ENCODE measurements at places on chromosomes 1 and 21. TPM values are rescaled to one million over a fixed set of nuclear protein-coding genes. Genes with fewer than 3 reads are reported as not detected.

PALMD gene
- polyA plus RNA-seq: 106 TPM

CLDN8 gene
- not detected for polyA plus RNA-seq

ILDR2 gene
- polyA plus RNA-seq: 3.8 TPM

WNT4 gene
- polyA plus RNA-seq: 10.3 TPM

CSRP1 gene
- 37.0 TPM for polyA plus RNA-seq

HSD11B1 gene
- polyA plus RNA-seq: not detected

RGS7 gene
- polyA plus RNA-seq: not detected

CFHR1 gene
- not detected for polyA plus RNA-seq

CNKSR1 gene
- polyA plus RNA-seq: 2.5 TPM
